ENCODE measurements at places on chromosomes 2 and 18.

DNA sequence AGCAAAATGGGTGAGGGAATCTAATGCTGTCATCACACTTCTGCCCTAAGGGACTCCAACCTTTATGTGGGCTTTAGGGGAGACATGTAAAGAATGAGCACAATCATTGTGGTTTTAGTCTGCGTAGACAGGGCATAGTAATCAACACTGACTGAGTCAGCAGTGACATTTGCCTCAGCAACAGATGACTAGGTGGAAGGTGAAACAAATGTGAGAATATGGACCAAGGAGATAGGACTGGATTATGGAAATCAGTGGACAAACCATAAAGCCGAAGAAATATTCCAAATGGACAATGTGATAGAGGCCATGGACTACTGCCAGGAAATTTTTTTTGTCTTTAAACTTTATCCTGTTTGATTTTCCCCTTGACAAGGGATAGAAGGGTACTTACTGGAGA is 83.9 kb downstream of the PDK1 start:
- no peak for DNase-seq

GRCh38 chr2:163953390-163953907 is 217.6 kb upstream of the FIGN start:
- no peak for DNase-seq

- DNase-seq: no peak
Observed at GRCh38 chr2:182406221-182406620, 20.6 kb downstream of the PDE1A start.

- no peak for DNase-seq
Observed at GRCh38 chr2:135563793-135564192, 32.5 kb downstream of the R3HDM1 start.

DNA sequence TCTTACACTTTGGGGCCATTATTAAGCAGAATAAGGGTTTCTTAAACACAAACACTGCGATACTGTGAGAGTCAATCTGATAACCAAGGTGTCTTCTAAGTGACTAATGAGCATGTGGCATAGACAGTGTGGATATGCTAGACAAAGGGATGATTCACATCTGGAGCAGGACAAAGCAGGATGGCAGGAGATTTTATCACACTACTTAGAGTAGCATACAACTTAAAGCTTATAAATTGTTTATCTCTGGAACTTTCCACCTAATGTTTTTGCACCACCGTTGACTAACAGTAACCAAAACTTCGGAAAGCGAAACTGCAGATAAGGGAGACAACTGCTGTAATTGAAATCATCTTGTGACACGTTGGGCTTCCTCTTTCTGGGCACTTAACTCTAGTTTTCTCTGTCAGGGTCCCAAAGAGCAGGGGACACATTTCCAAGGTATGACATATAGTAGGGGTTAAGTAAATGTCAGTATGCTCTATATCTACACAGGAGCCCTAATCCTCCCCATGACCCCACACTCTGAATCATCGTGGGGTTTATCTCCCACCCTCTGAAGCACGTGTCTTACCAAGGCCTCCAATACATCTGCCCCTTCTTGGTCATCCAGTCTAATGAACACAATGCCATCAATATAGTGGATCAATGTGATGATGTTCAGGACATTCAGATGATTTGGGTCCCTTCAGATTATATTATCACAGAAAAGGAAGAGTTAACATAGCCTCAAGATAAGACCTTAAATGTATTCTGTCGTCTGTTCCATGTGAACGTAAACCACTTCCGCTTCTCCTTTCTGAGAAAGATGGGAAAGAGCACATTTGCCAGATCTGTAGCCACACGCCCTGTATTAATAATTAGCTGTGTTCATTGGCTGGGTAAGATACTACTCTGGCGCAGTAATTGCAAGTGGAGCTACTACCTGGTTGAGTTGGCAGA is 78.7 kb downstream of the FTCDNL1 start:
- no peak for DNase-seq

GRCh38 chr18:69763002-69763401 is 184.7 kb downstream of the CD226 start:
- DNase-seq: no peak

DNA sequence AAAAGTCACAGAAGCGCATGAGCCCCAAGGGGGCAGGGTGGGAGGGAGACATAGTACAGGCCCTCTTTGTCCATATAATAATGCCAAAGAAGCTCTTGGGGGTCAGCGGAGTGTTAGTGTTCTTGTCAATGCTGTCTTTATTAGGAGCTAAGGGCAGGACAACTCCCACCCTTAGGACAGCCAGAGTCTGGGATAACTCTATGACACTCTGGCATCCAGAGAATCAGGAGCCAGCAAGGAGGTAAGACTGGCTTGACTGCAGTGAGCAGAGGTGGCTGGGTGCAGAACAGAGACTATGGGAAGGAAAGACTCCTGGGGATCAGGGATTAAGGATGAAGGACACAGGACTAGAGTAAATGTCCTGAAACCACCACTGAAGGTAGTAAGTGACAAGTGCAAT is 19.0 kb upstream of the HNMT start:
- DNase-seq: no peak

- no peak for DNase-seq
Observed at GRCh38 chr18:75810516-75810915, 383.0 kb upstream of the SMIM21 start.

- no peak for DNase-seq
Observed at GRCh38 chr2:205686783-205687640, 4.7 kb downstream of the NRP2 start.

GRCh38 chr2:181807526-181807925 is 84.0 kb upstream of the ITPRID2 start:
- no peak for DNase-seq

DNA sequence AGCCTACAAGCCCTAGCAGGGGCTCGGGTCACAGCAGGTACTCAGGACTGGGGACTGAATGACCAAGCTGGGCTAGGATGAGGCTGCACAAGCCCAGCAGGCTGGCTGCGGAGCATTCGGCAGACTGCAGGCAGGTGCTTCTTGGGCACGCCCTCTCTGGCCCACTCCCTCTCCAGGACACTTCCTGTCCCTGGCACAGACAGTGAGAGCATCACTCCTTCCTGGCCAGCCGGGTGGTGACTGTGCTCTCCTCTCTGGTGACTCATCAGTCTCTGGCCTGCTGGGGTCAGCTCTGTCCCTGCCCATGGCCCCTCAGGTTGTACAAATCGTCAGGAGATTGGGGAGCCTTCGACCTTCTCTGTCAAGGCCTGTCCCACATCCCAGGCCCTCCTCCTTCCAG is 22.5 kb downstream of the C1QL2 start:
- no peak for DNase-seq

DNA sequence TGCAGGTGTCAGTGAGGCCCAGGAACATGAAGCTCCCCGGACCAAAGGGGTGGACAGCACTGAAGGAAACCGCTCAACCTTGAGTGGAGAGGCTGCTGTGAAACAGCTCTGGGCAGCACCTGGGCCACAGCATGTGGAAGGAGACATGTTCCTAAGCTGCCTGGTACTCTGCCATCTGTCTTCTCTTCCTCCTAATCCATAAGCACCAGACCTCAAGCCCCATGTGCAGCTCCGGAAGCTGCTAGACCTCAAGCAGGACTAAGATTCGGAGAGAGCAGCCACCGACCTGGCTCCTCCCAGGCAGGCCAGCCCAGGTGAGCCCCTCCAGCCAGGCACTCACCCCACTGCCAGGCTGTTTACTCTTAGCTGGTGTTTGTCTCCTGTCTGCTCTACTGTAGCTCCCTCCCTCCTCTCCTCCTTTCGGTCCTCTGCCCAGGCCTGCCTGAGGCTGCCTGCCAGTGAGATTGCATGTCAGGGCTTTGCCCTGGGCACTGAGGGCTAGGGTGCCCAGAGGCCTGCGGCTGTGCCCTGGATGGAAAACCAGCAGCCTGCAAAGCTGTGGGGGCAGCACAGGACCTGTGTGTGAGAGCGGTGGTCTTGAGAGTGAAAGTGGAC is 53.7 kb downstream of the BCL11A start:
- DNase-seq: no peak

DNA sequence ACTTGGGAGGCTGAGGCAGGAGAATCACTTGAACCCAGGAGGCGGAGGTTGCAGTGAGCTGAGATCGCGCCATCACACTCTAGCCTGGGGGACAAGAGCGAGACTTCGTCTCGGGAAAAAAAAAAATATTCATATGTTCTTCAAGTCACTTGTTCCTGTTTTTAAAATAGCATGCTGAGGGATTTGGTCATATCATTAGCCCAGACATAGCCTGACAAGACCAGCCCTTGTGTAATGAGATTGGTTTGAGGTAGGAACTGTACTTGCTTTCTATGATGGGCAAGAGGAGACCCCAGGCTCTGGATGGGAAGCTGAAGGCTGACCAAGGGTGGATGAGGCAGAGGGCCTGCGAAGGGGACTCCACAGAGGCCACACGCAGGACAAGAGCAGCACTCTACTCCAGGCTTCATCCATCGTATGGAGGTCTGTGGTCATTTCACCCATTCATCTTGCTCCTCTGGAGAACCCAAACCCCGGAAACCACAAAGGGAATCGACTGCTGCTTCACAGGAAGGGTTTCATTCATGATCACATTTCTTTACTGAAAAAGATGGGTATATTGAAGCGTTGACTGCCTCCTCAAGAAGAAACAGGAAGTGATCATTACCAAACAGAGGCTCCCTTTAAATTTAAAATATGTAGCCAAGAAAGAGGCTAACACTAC is 87.1 kb upstream of the ZNF397 start:
- DNase-seq: no peak

DNA sequence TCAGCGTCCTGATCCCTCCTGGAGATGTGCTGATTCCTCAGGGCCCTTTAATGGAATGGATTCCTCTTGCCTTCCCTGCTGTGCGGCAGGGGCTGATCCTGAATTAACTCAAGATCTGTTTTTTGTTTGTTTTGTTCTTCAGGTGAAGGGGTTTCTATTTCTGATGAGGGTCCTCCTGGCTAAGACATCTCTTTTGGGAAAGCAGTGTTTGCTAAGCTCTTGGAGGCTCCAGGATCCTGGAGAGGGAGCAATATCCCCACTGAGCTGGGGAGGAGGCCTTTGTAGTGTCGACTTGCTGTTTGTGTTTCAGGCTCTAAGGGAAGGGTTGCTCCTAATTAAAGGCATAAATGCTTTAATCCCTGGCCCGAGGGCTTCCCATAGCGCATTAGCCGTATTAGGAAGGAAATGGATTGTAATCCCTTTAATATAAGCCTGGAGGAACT is 65.3 kb upstream of the FOXI3 start:
- DNase-seq: no peak

- DNase-seq: no peak
Observed at GRCh38 chr18:78309924-78310323, 669.7 kb upstream of the SALL3 start.

GRCh38 chr2:2187196-2187595 is 143.9 kb downstream of the MYT1L start:
- no peak for DNase-seq

- DNase-seq: no peak
Observed at GRCh38 chr2:168731002-168731401, 71.4 kb upstream of the NOSTRIN start.

DNA sequence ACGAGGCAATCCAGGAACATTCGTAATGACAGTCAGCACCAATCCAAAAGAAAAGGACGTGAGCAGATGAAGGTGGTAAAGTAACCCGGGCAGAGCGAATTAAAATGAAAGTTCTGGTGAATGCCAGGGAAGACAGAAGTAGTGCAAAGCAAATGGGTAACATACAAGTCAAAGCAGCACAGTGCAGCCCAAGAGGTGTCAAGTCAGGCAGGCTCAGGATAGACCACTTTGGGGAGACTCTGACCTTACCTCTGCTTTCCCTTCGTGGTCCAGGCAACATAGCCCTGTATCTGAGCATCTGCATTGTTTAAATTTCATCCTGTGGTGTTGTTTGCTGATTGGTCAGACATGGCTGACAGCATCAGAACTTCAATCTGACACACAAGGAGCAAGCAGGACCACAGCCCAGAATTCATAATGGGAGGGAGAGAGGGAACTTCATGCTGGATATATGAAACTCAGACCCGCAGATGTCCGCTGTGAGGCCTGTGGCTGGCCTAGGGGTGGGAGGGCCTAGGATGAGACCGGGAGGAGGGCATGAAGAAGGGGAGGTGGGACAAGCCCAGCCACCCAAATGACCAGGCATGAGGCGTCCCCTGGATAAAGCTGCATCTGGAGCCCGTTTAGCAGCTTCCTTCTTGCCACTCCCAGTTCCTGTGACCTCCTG is 285.7 kb downstream of the TCF4 start:
- no peak for DNase-seq

DNA sequence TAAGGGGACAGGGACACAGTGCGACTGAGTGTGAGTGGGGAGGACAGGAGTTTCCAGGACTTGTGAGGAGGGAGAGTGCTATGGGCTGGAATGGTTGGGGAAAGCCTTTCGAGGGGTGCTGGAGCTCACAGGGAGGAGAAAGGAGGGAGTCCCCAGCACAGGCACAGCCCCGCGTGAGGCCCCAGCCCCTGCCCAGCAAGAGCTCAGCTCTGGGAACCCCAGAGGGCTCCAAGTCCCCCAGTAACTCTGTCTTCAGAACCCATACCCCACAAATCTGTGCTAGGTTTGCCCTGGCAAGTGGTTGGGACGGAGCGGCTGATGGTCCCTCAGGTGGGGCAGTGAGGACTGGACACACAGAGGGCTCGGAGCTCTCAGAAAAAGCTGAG is 75.4 kb downstream of the SFXN5 start:
- DNase-seq: no peak

- no peak for DNase-seq
Observed at GRCh38 chr2:137845422-137845821, 118.9 kb upstream of the HNMT start.

DNA sequence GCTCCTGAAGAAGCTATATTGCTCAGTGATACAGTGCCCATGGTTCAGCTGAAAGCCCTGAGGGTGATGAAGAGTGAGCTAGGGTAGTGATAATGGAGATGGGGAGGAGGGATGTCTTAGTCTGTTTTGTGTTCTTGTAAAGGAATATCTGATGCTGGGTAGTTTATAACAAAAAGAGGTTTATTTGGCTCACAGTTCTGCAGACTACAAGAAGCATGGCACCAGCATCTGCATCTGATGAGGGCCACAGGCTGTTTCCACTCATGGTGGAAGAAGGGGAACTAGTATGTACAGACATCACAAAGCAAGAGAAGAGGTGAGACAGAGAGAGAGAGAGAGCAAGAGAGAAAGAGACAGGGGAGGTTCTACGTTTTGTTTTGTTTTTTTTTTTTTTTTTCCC is 417.3 kb upstream of the TRIB2 start:
- DNase-seq: no peak

GRCh38 chr2:216765761-216766262 is 70.5 kb upstream of the IGFBP5 start:
- DNase-seq: no peak

GRCh38 chr2:151020411-151020810 is 241.3 kb downstream of the RBM43 start:
- no peak for DNase-seq

DNA sequence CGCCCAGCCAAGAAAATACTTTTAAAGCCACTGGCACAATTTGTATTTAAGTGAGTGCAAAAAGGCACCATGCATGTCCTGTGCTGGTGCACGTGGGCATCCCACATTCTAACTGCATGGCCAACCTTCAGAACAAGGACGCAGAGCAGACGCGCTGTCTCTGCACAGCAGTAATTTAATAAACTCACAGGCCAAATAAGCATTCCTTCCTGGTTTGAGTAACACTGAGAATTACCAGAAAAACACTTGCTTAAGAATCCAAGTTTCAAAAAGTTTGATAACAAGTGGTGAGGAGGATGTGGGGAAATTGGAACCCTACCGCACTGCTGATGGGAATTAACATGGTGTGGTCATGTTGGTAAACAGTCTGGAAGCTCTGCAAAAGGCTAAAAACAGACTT is 38.7 kb downstream of the RPL31 start:
- DNase-seq: no peak
